Activated CD8-positive, alpha-beta memory T cell treated with anti-CD3 and anti-CD28 coated beads for 4 hours (primary cell): ENCODE measurements at places on chromosomes 3 and 15.

DNA sequence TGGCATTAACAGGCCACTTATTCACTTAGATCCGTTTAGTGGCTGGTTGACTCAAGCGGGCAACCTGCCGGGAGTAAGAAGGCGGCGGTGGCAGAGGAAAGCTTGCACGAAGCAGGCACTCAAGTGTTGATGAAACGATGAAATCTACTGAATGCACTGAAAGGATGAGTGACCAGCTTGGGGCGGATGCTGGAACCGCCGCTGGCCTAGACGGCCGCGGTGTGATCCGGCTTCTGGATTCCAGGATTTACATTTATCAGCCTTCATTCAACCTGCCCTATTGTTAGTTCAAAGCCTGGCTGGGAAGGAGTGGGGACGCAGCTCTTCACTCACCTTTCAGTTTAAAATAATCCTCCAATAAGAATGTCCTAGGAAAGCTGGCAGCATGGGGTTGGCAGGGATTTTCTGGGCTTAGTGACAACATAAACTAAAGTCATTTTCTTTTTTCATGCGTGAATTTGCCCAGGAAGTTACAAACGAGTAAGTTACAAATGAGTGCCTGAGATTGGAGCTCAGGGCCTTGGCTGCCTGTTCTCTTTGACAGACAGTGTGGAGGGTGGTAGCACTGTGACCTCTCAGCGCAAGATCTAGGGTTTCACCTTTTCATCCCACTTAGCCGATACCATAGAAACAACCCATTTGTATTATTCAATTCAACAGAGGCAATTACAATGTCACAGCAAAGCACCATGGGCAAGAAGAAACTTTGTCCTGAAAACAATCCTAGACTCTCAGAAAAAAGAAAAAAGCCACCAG lies 1.1 kb upstream of the PLCH1 start:
- DNase-seq, result no peak

GRCh38 chr15:38611228-38611627 lies 46.6 kb upstream of the RASGRP1 start:
- DNase-seq, result peak; percentile 14

DNA sequence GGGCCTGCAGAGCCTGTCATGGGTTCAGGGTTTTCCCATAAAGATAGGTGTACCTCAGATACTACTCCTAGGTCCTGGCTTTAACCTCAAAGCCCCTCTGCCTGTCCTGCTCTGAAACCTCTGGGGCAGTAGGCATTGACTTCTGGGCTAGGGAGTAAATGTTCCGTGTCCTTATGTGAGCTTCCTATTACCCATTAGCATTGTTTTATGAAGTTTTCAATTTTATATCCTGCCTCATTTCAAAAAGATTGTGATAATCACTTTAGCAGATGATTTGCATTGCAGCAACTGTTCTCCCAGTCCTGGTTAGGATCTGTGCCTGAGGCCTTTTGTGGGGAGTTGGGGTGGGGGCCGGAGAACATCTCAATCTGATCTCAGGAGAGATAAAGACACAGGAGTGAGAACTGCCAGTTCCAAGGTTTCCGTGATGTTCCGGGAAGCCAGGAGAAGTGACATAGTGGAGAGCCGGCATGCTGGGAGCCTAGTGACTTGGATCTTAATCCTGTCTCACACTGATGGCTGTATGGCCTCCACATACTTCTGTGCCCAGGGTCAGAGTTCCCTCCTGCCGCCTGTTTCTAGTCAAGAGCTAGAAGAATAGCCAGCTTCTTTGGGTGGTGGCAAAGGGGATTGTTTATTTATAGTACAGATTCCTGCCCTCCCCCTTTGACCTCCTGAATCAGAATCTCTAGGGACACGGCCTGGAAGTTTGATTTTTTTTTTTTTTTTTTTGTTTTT lies 10.6 kb downstream of the TPM1 start:
- no peak for DNase-seq

- DNase-seq, result no peak
These were observed 57.6 kb upstream of the APEH start for GRCh38 chr3:49616491-49616941.

DNA sequence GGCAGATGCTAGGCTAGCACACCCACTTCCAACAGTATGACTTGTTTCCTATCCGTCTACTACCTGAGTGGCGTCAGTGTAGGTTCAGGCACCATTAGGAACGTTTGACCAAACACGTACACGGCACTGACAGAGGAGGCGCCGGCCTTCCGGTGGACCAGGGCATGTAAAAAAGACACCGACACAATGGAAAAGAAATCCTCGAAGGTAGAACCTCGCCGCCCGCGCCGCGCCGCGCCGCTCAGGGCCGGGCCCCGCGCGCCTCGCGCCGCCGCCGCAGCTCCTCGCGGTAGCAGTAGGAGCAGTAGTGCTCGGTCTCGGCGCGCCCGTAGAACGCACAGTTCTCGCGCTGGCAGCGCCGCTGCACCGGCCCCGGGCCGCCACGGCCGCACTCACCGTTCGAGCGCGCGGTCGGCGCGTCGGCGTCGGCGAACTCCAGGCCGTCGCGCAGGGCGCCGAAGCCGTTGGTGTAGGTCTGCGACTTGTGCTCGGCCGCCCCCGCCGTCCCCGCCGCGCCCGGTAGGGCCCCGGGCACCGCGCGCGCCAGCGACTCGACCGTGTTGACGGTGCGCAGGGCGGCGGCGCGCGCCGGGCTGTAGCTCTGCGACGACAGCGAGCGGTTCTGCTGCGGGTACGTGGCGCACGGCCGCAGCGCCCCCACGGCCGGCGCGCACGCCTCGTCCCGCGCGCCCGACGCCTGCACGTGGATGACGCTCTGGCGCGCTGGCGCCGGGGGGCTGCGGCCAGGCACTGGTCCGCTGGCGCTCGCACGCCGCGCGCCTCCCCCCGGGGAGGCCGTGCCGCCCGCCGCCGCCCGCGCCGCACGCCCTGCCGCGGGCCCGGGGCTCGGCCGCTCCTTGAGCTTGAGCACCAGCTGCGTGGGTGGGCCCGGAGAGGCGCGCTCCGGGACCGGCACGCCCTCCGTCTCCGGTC lies 156.7 kb downstream of the KLF13 start:
- no peak for DNase-seq

DNA sequence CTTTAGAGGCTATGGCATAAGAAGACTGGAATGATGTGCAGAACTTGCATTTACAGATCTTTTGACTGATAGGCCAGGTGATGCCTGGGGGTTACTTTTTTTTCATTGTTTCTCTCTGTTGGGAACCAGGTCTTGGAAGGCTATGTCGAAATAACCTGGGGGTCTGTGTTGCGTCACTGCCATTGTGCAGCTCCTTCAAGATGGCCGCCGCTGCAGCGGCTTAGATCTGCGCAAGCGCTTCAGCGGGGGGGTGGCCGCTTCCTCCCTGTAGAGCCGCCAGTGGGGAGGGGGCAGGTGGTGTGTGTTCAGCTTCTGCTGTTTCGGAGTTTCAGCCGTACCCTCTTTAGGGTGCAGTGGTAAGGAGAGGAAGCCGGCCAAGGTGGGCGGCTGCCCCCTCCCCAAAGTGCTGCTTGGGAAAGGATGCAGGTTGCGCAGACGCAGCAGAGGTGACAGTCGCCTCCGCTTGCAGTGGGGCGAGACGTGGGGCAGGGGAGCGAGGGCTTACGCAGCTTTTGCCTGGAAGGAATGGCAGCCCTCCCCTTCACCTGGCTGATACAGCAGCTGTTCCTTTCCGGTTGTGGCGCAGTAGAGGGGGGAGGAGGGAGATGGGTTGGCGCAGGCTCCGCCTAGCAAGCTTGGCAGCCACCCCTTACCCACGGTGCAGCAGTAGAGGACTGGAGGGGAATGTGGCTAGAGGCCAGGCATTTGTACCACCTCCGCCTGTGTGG lies 1.5 kb downstream of the SNRPN start:
- DNase-seq, result peak; percentile 54

DNA sequence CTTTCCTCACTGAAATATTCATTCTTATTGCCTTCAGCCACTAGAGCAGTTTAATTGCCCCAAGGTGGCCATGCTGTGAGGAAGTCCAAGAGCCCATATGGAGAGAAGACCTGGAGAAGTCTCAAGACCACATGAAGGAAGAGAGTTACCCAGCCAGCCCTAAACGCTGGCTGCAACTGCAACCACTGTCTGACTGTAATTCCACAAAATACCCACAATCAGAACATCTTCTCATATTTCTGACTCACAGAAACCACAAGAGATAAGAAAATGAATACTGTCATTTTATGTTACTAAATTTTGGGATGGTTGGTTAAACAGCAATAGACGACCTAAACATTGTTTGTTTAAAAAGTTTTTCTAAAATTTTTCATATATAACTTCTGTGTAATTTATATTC lies 14.7 kb upstream of the SST start:
- no peak for DNase-seq

DNA sequence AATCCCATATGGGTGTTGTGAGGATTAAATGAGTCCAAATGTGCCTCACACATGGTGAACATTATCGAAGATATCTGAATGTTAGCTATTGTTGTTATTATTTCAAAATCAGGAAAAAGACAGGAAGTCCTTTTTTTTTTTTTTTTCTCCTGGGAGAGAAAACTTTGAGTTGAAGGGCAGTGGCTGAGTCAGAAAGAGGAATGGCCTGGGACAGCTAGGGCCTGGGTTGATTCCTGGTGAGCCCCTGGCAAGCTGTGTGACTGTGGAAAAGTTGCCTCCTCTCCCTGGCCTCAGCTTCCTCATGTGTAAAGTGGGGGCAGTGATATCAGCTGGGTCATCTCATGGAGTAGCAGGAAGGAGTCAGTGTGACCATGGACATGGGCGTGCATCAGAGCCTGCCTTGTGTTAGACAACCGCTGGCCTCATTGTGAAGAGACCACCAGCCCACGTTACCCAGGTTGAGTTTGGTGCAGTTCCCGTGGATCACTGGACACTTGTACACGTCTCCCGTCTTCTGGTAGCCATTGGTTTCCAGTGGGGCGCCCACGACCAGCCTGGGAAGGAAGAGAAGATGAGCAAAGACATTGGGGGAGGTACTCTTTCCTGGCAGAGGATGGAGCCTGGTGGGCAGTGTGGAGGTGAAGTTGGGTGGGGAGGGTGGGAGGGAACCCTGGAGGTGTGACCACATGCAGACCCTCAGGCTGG lies 63.1 kb downstream of the ITGA11 start:
- DNase-seq, result no peak

DNA sequence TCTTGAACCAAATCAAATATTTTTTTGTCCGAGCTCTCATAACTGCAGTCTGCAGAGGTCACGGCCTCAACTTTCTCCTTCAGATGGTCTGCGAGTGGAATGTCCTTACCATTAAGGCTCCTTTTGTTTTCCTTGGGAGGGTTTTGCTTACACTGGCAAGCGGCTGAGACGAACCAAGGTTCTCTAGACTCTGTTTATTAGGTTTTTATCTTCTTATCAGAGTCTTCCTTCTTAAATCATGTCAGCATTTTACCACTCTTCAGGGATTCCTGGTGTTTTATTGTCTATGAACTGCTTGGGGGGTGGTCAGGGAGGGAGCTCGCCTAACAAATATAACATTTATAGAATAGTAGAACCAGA lies 773.7 kb upstream of the NR2F2 start:
- no peak for DNase-seq

DNA sequence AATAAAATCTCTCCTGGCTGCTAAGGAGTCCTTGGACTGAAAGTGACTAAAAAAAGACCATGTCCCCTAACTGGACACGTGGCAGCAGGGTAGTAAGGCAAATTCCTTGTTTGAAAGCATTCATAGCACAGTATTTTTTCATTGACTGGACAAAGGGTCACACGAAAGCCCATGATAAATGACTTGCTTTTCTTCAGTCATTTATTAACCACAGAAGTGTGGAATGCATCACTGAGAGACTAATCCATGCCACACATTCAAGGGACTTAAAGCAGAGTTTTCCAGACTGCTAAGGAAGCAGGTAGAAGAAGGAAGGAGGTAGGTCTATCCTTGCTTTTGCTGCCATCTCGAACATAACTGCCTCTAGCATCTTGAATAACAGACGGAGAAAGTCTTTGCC lies 31.2 kb downstream of the CASR start:
- DNase-seq, result no peak

DNA sequence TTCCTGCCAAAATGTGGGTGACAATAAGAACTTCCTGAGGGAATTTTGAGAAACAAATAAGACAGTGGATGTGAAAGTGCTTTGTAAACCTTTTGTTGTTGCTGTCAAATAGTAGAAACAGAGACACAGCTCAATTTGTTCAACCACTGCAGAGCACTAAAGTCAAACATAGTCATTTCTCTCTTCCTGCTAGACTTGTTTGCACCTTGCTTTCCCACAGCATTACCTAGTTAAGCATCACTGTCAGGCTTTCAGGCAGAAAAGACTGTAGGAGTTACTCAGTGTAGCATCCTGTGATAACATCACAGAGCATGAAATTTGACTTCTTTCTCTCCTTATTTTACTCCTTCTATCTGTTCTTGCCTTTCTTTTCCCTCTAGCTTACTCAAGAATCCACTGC lies 27.1 kb downstream of the SLC12A1 start:
- no peak for DNase-seq

DNA sequence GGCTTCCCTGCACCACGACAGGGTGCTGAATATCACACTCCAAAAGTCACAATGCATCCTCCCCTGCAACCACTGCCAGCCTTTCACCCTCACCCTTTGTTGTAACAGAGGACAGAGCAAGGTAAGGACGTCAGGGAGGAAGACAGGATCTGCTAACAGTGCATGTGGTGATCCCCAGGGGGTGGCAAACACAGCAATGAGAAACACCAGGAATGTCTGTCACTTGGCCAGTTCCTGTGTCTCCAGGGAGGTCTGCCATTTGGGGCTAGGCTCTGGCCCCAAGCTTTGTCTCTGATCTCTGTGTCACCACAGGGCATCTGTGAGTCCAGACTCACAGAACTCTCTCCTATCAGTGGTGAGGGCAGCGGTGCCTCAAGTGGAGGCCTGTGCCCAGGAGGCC lies 54.3 kb upstream of the SLC24A5 start:
- DNase-seq, result no peak

DNA sequence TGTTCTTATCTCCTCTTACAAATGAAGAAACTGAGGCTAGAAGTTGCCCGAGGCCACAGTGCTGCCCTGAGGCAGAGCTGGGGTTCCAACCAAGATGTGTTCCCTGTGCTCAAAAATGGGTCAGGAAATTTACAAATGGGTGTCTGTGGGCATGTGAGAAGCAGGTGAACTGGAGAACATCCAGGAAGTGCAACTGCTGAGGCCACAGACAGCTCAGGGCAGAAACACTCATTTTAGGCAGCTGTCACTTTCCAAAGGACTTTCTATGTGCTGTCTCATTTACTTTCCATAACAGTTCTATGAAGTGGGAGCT lies 47.2 kb upstream of the ATP2B2 start:
- DNase-seq, result no peak

GRCh38 chr3:72266016-72266370 lies 481.0 kb upstream of the PROK2 start:
- DNase-seq, result no peak
